Heart left ventricle (tissue), 16 donors: ENCODE measurements at places on chromosomes 2 and 18. TPM values are rescaled to one million over a fixed set of nuclear protein-coding genes. Genes with fewer than 3 reads are reported as not detected.

- no peaks in the 10 kb centered on the region for H3K36me3 ChIP-seq
- no peak overlapping the region for H3K4me3 ChIP-seq
- no peaks in the 10 kb centered on the region for H3K27me3 ChIP-seq
- peaks cover 4% of the 10 kb centered on the region for H3K4me1 ChIP-seq
These were observed 89.4 kb downstream of the ARHGAP15 start for GRCh38 chr2:143218621-143219020.

DNA sequence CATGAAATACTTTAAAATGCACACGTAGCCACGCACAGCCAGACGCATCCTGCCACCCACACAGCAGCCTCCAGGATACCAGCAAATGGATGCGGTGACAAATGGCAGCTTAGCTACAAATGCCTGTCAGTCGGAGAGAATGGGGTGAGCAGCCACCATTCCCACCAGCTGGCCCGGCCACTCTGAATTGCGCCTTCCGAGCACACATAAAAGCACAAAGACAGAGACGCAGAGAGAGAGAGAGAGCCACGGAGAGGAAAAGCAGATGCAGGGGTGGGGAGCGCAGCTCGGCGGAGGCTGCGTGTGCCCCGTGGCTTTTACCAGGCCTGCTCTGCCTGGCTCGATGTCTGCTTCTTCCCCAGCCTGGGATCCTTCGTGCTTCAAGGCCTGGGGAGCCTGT, 4.1 kb downstream of the INHBB start:
- H3K36me3 ChIP-seq: no peaks in the 10 kb centered on the region
- no peak overlapping the region for H3K27ac ChIP-seq
- H3K4me1 ChIP-seq: peaks cover 7% of the 10 kb centered on the region
- peak; percentile 38 for DNase-seq

DNA sequence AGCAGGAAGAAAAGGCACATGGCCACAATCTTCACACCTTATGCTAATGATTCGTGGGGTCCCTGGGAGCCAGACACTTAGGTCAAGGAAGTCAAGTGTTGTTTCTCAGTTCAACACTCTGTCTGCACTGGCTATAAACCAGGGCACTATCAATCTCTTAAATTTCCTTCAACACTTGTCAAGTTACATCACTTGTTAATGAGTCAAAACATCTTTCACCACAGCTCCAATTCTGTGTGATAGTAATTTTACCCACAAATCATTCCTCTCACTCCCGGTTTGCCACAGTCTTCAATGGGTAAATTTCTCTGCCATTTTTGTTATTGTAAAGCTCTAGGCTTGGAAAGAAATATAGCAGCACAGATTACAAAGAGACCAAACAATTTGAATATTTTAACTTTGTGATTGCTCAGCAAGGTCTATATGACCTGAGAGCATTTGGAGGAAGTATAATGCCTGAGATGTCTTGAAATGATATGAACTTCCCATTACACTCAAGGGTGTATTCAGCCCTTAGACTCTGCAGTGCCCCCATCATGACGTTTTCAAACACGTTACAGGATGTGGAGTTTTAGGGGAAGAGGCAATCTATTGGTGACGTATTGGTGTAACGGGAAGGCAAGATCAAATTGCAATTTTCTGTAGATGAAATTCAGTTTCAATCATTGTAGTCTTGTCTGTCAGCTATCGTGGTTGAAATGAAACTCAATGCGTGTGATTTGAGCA, 78.7 kb downstream of the ICOS start:
- H3K27ac ChIP-seq: no peak overlapping the region
- no peak overlapping the region for H3K4me3 ChIP-seq
- no peaks in the 10 kb centered on the region for H3K4me1 ChIP-seq
- H3K36me3 ChIP-seq: no peaks in the 10 kb centered on the region
- DNase-seq: no peak
- H3K27me3 ChIP-seq: no peaks in the 10 kb centered on the region

- no peak overlapping the region for H3K4me3 ChIP-seq
- no peaks in the 10 kb centered on the region for H3K4me1 ChIP-seq
- DNase-seq: no peak
- H3K36me3 ChIP-seq: no peaks in the 10 kb centered on the region
- no peak overlapping the region for H3K27ac ChIP-seq
These were observed 78.9 kb upstream of the STAM2 start for GRCh38 chr2:152254486-152254885.

GRCh38 chr2:234169674-234170073, 119.2 kb downstream of the SPP2 start:
- H3K27ac ChIP-seq: no peak overlapping the region
- H3K4me3 ChIP-seq: no peak overlapping the region
- DNase-seq: no peak
- H3K4me1 ChIP-seq: no peaks in the 10 kb centered on the region

GRCh38 chr18:11002277-11002676, 147.1 kb downstream of the PIEZO2 start:
- H3K27ac ChIP-seq: no peak overlapping the region
- H3K4me1 ChIP-seq: no peaks in the 10 kb centered on the region
- H3K27me3 ChIP-seq: no peaks in the 10 kb centered on the region
- H3K4me3 ChIP-seq: no peak overlapping the region

LHCGR gene
- not detected for total RNA-seq
